ENCODE measurements at places on chromosomes 7 and 10.

GRCh38 chr7:156019308-156019707 lies 207.0 kb upstream of the SHH start:
- no peak for DNase-seq

DNA sequence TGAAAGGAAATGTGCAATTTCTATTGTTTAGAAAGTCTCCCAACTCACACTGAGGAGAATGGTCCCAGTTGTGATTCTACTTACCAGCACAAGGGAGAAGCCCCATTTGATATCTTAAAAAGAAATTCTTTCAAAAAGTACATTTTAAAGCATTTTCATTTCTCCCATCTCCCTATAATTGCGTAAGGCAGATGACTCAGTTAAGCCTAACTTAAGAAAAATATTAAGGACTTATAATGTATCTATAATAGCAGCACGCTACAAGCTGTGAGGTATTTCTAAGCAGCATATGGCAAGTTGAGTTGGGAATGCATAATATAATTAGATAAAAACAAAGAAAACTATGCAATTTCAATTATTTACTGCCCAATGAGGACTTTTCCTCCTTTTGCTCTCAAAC lies 8.5 kb upstream of the NRCAM start:
- no peak for DNase-seq

GRCh38 chr7:142880876-142881505 lies 4.6 kb downstream of the TRPV6 start:
- DNase-seq: peak; percentile 66

- DNase-seq: no peak
These were observed 23.7 kb upstream of the TNKS2 start for GRCh38 chr10:91774571-91774970.

DNA sequence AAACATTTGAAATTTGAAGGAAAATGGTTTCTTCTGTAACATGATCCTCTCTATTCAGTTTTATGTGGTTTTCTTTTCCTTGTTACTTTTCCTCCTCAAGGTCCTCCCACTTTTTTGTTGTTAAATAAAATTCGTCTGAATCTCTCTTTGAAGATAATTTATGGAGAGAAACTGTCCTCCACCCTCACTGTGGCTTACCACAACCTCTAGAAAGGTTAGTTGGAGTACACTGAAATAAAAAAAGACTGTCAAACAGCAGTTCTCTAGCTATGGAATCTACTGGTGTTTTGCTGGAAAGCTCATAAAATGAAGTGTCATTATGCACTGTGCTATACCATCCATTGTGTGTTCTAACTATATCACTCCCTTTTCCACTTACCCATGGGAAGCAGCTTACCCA lies 189.4 kb downstream of the HDAC9 start:
- no peak for DNase-seq

GRCh38 chr10:118596426-118597124 lies 1.1 kb upstream of the PRLHR start:
- DNase-seq: no peak

- no peak for DNase-seq
These were observed 95.3 kb downstream of the CPED1 start for GRCh38 chr7:121083790-121084251.

- DNase-seq: no peak
These were observed 34.3 kb downstream of the SRPK2 start for GRCh38 chr7:105354383-105354782.

DNA sequence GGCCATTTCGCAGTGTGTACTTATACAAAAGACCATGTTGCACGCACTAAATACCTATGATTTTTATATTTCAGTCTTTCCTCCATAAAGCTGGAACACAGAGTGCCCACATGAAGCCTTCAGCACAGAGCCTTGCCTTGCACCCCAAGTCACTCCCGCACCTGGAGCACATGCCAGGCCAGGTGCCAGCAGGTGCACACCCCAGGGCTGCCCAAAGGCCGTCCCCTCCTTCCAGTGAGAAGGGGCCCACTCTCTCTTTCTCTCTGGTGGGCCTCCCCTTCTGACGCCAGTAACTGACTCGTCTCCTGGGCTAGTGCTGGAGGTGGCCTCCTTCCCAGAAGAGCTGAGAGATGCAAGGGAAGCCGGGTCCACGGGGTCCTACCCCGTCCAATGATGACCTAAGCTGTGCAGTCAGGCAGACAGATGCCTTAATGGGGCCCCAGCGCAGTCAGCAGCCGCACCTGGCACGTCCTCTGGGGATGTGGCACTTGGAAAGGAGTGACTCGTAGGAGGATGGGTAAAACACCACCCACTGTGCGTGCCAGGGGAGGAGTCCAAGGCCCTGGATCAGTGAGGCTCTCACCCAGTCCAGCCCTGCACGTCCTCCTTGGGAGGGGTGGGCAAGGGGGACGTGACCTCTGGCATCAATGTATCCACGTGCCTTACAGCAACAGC lies 17.7 kb upstream of the SHH start:
- DNase-seq: no peak

GRCh38 chr10:61063901-61064300 lies 119.9 kb upstream of the RHOBTB1 start:
- DNase-seq: no peak

DNA sequence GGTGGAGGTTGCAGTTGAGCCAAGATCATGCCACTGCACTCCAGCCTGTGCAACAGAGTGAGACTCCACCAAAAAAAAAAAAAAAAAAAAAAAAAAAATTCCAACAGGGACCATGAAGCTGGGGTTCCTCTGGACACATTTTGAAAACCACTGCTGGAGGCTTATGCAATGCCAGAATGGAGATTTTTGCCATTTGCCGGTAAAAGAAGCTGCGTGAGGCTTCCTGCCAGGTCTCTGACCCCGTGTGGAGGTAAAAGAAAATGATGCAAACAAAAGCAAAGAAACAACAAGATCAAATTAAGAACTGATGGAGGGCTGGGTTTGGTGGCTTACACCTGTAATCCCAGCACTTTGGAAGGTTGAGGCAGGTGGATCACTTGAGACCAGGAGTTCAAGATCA lies 30.5 kb upstream of the PDZD8 start:
- DNase-seq: no peak

- DNase-seq: peak; percentile 59
These were observed 79.0 kb upstream of the TMEM168 start for GRCh38 chr7:112869111-112869774.

- DNase-seq: peak; percentile 2
These were observed 144.2 kb downstream of the MDFIC start for GRCh38 chr7:115066050-115066449.

GRCh38 chr7:73668103-73668885 lies 663 bp downstream of the VPS37D start:
- no peak for DNase-seq

- peak; percentile 87 for DNase-seq
These were observed 81.7 kb downstream of the RNF216 start for GRCh38 chr7:5699467-5700384.

DNA sequence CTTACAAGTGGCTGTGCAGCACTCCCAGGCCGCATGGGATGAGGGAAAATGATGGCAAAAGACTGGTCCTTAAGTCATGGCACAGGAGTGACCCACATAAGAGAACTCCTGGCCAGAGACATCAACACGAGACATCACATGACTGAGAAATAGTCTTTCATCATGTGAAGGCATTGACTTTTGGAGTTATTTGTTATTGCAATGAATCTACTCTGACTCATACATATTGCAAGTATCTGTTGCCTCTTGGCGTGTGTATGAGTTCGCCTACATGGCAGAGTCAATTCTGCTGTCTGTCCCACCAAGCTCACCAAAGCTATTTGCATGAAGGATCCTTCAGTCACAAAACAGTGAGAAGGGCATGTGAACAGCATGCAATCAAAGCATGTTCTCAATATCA lies 59.7 kb upstream of the HABP2 start:
- DNase-seq: no peak

DNA sequence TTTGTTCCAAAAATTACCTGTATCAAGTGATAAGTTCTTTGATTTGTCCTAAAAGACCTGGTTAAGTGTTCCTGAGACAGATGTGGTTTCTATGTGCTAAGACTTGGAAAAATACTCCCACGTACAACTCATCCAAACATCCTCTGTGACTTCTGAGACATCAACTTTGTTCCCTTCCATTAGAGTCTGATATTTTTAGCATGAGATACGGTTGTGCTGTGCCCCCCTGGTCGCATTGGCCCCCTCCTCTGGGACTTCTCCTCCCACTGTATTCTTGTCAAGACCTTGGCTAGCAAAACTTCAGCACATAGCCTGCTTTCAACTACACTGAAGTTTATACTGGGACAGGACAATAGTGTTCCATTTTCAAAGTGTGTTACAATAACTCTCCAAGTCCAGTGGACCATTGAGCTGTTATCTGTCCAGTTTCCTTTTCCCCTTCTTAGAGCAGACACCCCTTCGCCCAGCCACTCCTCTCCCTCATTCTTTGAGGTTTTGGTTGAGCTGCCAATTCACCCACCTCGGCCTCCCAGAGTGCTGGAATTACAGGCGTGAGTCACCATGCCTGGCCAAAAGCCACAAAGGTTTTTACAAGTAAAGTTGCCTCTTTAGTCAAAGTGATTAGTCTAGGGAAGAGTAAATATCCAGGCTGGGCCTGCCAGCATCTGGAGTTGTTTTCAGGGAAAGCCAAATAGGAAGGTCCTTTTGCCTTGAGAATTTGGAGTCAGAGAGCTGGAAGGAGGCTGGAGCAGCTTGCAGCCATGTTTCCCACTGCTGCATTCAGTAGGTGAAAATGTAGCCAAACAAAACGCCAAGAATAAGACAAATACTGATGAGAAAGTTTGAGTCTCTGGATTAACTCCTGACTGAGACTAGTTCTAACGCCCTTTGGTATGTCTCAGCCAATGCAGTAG lies 17.8 kb upstream of the PDLIM1 start:
- no peak for DNase-seq

DNA sequence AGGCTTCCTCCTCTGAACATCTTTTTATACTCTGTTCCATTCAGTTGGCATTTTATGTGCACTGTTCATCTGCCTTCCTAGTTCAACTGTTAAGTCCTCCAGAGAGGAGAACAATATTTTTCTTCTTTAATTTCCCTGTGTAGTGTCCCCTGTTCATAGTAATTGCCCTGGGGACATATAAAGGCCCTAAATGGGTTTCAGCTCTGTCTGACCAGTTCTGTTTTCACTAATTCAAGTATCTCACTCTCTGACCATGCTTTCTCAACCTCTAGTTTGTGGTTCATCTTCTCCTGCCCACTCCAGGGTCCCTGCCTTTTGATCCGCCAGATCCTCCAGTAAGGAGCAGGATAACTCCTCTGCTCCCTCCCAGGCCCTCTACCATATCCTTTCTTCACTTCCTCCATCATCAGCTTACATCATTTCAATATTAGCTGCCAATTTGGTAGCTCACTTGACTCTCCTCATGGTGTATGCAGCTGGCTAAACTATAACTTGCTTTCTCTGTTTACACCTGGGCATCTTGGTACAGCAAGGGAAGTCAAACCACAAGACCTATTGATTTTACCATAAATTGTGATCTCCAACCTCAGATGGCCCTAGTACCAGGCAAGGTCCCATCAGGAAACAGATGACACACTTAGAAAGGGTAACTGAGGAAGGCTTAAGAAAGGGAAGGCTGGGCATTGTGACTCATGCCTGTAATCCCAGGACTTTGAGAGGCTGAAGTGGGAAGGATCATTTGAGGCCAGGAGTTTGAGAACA lies 17.7 kb upstream of the C10orf67 start:
- DNase-seq: no peak

DNA sequence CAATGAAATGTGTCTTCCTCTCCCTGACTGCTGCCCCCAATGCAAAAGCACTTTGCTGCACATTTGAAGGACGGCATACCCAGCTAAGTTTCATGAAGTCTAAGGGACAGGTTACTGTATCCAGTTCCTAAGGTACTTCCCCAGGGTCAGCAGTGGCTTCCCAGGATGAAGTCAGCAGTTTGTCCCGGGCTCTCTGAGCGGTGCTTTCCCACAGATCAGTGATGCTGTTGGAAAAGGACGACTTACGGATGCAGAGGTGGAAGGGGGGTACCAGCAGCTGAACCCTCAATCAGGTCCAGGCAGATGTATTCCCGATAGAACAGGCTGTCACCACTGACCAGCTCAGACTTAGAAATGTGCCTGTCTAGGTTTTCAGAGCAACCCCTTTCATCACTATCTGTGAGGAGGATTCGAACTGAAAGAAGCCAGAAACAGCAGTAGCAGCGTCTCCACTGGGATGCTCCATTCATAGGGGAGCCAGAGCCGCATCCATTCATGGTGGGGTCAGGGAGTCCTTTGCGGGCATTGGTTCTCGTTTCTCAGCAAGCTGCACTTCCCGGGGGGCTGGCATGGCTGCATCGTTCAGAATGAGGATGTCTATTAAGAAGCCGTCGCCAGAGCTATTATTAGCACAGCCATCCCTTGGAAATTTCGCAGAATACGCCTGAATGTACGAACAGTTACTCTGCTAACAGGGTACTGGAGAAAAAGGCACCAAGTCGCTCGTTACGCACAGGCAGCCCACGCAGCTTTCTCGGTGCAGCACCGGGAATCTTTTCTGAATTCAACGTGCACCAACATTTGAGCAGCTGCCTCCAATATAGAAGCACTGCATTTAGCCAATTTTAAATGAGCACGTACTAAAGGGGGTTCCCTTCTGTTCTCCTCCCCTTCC lies 303.7 kb downstream of the PRPF18 start:
- DNase-seq: no peak

DNA sequence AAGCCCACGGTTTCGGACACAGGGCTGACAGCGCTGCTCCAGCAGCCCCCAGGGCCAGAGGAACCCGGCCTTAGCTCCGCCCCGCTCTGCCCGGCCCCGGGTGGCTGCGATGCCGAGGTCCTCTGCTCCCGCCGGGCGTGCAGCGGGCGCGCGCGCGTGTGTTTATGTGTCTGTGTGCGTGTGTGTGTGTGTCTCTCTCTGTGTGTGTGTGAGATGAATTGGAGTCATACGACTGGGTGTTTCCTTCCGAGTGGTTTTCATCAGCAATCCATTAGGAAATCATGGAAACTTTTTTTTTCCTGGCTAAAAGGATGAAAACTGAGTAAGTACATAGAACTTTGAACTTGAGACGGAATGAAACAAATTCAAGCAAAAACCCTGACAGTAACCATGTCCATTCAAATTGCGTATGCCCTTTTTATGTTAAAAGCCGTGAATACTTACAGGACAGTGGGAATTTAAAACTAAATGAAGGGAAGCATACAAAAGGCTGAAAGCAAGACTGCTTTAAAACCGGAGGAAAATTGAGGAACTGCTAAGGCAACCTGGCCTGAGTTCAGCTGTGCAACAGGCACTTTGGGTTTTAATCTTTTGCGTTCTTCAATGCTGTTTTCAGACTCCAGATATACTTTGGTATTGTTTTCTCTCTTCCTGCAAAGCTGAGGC lies at the start of gene CPED1:
TSS of gene CPED1 (plus strand) at position 121 of the 666 bp plus-strand sequence. CDS start 911 bp downstream, outside the sequence.
- peak; percentile 16 for DNase-seq

DNA sequence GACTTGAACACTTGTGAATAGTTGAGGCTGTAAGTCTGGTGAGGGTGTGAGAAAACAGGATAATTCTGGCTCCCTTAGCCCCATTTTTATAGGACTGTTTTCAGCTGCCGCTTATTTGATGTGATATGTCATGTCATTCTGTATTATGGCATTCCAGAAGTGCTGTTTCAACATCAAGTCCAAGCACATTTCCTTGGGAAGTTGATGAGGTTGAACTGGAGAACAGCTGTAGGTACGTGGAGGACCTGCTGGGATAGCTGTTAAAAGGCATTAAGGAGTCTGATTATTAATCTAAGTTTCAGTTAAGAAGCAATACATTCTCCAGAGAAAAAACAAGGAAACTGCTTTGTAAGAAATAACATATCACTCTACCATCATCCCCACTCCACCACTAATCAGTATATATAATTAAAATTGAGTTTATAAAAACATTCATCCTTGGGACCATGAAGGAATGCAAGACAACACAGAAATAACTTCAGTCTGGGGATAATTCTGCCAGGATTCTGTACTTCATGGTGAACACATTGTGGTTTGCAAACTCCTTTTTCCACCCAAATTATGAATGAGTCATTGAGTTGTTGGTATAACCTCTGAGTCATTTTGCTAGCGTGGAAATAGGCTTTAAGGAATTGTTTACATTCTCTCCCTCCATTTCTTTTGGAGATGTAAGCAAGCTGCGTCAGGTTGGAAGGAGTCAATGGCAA lies 39.9 kb upstream of the TMEM229A start:
- no peak for DNase-seq
